ENCODE measurements at places on chromosomes 3 and 15. TPM values are rescaled to one million over a fixed set of nuclear protein-coding genes. Genes with fewer than 3 reads are reported as not detected.

The AGBL1 gene
- 0.04 TPM for total RNA-seq

The MORC1 gene
- not detected for total RNA-seq

The ARL6 gene
- total RNA-seq, result 4.3 TPM

The NLGN1 gene
- total RNA-seq, result 10.9 TPM

The DPPA4 gene
- 0.51 TPM for total RNA-seq

The TEX55 gene
- total RNA-seq, result not detected

The CCK gene
- total RNA-seq, result 0.39 TPM

The PLSCR2 gene
- total RNA-seq, result not detected

The SPATA16 gene
- total RNA-seq, result not detected

The UCN2 gene
- total RNA-seq, result 0.81 TPM

The ZPLD1 gene
- 0.18 TPM for total RNA-seq

The SCAANT1 gene
- total RNA-seq, result not detected

The ALPK3 gene
- total RNA-seq, result 52.1 TPM
